ENCODE measurements at places on chromosomes 2 and 18.

DNA sequence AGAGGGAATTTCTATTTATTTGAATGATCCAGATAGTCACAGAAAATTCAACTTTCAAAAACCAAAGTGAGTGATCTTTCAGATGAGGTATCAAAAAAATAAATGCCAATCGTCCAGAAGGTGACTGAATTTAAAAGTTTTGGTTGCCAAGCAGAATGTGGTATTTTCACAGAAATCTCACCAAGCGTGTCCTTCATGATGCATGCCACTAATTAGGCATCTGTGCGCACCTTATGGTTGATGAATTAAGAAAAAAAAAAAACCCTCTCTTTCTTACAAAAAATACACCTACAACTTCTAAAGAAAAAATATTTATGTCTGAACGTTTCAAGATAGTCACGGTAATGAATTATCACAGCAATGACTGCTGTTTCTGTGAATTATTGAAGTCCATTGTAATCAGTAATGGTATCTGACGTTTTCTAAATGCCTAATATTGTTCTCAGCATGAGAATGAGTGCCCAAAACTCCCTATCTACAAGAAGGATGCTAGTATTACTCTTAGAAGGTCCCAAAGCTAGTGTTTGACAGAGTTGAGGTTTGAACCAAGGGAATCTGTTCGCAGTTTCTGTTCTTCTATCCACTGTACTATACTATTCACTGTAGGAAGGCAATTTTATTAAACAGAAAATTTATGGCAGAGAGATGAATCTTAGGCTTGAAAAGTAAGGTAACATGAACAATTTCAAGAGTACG lies 219.6 kb upstream of the NETO1 start:
- no peak for DNase-seq

- DNase-seq, result no peak
Observed at GRCh38 chr2:218894880-218895157, 14.2 kb downstream of the WNT10A start.

DNA sequence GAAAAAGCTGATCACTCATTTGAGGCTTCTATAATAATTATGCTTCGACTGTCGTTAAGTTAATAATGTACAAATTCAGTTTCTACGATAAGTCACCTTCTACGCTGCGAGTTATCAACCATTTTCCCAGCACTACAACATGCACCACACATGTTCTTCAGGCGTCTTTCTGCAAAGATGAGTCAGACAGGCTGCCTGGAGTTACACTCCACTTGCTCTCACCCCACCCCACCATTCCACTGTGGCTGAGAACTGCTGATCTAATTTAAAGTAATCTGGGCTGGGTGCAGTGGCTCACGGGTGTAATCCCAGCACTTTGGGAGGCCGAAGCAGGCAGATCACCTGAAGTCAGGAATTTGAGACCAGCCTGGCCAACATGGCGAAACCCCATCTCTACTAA lies 218.6 kb downstream of the DYM start:
- no peak for DNase-seq

GRCh38 chr2:43388371-43388770 lies 162.0 kb upstream of the ZFP36L2 start:
- no peak for DNase-seq

DNA sequence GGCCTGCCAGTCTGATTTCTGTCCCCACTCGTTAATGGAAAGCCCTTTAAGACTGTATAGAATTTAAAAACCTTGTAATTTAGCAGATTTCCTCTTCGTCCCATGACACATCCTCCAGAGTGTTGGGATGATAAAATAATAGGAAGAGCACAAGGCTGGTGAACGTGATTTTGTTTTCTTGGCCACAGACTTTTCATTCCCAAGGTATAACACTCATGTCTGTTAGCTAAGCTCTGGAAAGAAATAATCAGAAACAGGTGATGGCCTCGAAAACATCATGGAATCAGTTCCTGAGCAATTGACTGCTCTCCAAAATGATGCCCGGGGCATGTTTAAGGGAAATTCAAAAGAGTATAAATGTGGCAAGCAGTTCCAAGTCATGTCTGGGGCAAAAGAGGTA lies 337.8 kb upstream of the TCF4 start:
- DNase-seq, result no peak

- no peak for DNase-seq
Observed at GRCh38 chr2:159774370-159774990, 23.5 kb downstream of the CD302 start.

DNA sequence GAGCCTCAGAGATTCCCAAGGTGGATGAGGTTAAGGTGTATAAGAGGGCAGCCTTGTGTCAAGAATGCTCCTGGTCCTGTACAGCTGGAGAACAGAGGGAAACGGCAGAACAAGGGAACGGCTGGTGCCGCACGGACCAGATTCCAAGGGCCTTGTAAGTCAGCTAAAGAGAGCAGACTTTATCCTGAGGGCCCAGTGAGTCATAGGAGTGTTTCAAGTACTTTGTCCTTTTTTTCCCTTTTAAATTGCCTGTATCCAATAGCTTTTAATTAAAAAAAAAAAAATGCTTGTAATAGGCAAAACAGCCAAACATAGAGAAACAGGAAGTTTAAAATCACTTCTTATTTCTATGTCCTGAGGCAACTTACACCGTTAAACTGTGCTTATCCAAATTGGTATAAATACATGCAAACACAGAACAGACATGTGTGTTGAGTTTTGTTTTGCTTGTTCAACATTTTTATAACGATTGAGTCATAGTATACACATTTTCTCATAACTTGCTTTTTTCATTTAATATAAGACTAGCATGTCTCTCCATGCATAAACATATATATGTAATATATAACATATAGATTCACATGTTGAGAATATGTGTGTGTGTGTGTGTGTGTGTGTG lies 42.1 kb upstream of the EVA1A start:
- DNase-seq, result no peak

- DNase-seq, result no peak
Observed at GRCh38 chr2:19337202-19337601, 21.2 kb downstream of the OSR1 start.

DNA sequence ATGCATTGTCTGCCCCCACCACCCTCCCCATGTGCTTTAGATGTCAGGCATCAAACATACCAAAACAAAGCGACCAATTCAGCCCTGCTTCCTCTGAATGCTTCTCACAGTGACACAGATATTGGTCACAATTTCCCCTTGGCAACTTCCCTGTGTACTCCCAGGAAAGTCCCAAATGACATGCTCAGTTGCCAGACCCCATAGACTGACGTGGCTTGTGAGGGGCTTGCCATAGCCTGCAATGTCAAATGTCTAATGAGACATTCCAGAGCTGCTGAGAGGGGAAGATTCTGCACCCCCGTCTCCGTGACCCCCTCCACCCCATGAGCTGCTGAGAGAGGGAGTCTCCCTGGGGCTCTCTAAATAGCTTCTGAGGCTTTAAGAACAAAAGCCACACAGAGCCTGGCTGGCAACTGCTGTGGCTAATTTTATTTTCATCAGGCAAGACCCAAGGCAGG lies 47.3 kb downstream of the RFTN2 start:
- DNase-seq, result no peak

DNA sequence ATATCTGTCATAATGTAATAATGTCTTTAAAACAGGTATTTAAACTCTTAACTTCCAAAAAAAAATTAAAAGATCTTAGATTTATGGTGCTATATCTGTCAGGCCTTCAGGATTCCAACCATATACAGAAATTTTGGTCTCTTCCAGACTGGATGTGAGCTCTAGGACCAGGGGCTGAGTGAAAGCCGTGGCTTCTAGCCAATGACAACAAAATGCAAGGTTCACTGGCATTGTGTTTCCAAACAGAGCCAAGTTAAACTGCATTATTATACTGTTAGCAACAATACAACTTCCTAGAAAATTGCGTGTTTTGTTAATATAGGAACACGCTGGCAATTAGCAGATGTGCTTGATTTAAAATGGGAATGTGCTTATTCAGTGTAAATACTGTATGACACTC lies 809.8 kb upstream of the SOX11 start:
- no peak for DNase-seq

DNA sequence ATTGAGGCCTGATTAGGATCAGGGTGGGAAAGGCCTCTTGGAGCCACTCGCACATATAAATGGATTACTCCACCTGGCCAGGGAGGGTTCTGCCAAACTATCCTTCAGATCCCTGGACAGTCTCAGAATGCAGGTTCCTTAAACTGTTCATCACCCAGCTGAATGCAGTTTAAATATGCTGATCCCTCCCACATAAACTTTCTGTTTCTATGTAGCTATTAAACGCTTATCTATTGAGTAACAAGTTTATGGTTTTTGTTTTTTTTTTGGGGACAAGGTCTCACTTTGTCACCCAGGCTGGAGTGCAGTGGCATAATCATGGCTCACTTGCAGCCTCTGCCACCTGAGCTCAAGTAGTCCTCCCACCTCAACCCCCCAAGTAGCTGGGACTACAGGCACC lies 1.9 kb downstream of the CAD start:
- no peak for DNase-seq

- no peak for DNase-seq
Observed at GRCh38 chr2:159561786-159562185, 54.6 kb downstream of the BAZ2B start.

- no peak for DNase-seq
Observed at GRCh38 chr2:173589604-173590275, 235.1 kb downstream of the CDCA7 start.

- no peak for DNase-seq
Observed at GRCh38 chr2:182608181-182608845, 107.7 kb upstream of the DNAJC10 start.

- no peak for DNase-seq
Observed at GRCh38 chr2:149400997-149401396, 70.6 kb downstream of the LYPD6 start.
